ENCODE measurements at places on chromosomes 12 and 14.

DNA sequence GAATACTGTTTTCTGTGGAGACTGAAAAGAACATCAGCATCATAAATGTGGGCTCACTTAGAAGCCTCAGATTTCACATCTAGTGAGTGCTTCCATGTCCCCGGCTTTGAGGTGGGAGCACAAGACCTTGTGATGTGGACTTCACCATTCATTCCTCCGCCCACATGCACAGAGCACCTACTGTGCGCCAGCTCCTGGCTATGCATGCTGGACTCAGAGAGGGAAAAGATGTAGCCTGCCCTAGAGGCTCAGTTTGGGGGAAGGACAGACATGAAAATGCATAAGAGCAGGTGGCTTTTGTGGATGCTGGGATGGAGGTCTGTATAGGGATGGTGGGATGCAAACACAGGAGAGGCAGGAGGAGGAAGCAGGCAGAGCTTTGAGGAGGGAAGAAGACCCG lies 65.0 kb downstream of the SERPINA3 start:
- no peak for DNase-seq

GRCh38 chr14:53214384-53214783 lies 61.3 kb upstream of the DDHD1 start:
- DNase-seq = no peak

DNA sequence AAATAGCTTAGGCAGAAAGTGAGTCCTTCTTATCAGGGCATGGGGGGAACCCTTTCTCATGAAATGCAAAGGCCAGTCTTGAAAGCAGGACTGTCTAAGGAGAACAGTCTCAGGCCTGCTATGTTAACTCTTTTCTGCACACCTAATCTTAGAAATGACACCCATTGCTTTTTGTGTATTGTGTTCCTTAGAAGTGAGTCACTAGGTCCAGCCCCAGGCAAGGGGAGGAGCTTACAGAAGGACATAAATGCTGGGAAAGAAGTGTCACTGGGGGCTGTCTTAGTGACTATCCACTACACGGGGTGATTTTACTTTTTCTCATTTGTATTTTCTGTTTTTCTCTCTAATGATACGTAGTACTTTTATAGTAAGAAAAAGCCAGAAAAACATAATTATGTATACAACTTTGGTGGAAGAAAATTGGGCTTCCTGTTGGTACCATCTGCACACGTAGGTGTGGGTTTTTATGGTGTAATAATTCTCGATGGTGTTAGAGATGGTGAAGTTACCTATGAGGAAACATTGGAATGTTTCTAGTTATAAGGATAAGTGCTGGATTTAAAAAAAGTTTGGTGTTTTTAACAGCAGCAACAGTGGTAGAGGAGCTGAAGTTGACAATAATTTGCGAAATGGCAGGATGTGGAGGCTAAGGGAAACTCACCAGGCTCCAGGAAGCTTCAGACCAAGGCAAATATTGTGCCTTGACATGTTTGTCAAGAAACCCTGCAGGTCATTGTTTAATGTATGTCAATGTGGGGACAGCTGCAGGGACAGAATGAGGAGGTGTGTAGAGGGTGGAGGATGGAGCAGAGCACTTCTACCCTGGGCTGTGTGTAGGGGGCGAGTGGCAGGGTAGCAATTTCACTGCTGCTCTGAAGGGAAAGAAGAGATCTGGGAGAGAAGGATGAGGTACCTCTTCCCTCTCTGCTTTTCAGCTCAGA lies 214.9 kb downstream of the KTN1 start:
- DNase-seq = no peak

- no peak for DNase-seq
Measured at GRCh38 chr12:58254463-58255100, 313.2 kb downstream of the ATP23 start.

DNA sequence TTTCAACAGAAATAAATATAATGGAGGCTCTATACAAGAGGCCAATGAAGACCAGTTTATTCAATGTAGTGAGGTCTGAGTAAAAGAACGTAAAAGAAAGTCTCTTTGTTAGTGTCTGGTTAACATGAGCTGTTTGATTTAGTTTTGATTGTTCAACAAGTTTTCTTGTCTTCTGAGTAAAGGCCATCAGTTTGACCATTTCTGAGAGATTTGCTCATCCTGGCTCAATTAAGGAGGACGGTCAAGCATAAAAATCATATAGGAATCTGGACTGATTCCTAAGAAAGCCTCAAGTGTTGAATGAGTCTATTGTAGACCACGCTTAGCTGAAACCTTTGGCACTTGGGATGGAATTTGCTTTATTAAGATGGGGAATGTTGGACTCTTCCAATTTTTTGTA lies 32.5 kb upstream of the FGF23 start:
- DNase-seq = no peak

- no peak for DNase-seq
Measured at GRCh38 chr12:22374508-22374907, 40.0 kb upstream of the ST8SIA1 start.

DNA sequence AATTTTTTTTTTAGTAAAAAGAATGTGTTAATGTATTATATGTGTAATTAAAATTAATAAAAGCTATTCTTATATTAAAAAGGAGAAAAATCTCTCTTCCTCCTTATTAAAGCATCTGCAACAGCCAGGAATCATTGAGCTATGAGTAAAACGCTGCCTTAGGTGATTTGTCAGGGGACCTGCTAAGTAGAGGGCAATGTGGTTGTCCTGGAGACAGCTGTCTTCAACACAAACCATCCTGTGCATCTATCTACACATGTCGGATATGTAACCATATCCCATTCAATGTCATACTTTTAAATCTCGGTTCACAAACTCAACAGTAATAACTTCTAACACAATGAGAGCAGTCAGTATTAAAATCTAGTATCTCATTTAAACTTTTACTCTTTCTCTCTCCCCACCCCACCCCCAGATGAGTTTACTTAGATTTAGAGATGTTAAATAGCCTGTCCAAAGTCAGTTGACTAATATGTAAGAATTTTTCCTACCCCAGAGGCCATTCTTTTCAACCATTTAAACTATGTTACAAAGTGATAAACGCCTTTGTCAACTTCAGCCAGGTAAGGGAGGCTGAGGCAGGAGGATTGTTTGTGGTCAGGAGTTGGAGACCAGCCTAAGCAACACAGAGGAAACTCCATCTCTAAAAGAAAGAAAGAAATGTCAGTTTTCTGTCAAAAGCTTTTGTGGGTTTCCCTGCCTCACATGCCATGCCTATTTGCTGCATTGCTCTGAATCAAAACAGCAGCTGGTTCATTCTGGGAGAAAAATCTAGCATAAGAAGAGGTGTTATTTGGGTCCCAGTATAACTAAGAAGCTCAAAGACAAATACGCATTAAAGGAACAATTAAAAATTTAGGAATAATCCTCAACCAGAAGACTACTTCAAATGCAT lies 413.7 kb upstream of the CCDC196 start:
- DNase-seq = no peak

DNA sequence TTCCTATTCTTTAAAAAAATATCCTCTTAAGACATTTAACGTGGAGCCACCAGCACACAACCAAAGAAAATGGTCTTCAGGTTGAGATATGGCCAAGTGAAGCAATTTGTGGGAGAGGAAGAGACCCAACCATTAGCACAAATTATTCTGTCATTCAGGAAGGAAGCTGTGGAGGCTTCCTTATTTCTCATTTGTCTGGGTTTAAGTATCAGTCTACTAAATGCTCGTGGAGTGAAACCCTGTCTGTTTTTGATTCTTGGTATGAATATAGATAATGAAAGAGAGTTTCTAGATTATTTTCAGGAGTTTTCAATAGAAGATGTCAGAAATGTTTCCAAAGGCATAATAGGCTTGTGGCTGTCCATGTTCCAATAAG lies 125.1 kb downstream of the GPR65 start:
- no peak for DNase-seq

GRCh38 chr14:22113401-22113800 lies 439.8 kb upstream of the OR4E1 start:
- DNase-seq = no peak

GRCh38 chr12:85507456-85507855 lies 227.4 kb downstream of the ALX1 start:
- DNase-seq = no peak

DNA sequence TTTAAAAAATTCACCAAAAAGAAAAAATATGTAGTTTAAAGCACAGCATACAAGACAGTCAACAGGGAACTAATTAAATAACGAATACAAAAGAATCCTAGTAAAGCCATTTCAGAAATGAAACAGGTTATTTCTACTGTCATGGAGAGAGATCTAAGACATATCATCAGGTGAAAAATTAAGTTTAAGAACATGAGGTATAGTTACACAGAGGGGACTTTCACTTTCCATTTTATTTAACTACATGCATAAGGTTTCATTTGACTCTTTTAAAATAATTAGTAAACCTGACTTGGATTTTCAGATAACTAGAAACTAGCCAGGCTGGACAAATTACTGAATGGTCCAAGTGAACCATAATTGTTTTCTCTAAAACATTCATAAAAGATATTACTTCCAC lies 11.3 kb downstream of the SEC23A start:
- DNase-seq = no peak

DNA sequence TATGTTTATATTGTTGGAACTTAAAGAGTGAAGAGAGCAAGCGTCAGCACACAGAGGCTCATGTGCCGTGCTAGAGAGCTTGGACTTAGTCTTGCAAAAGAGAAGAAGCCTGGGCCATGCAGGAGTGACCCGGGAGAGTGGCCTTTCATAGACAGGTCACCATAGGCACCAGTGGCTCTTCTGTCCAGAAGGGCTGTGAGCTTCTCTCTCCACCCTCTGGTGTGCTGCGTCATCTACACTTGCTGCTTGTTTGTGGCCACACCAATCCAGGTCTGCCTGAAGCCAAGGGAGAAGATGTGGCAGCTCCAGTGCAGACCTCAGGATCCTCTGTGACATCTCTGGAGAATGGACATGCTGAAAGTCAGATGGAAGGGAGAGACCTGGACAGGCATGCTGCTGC lies 74.4 kb downstream of the NTF3 start:
- no peak for DNase-seq

DNA sequence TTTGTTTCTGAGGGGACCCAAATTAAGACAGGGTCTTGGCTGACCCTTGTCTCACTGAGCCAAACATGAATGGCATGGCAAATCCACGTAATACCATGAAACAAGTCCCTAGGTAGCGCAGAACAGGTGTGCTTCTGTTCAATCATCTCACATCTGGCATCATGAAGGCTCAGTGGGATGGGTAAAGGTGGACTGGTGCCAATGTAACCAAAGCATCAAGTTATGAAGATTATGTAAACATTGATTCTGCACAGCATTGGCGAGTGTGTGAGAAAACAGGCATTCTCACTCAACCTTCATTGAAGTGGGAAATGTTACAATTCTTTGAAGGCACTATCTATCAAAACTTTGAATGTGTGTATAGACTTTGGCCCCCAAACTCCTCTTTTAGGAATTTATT lies 41.9 kb downstream of the PTGER2 start:
- no peak for DNase-seq

- no peak for DNase-seq
Measured at GRCh38 chr12:70847871-70848270, 72.7 kb downstream of the PTPRR start.

- DNase-seq = peak; percentile 47
Measured at GRCh38 chr14:102544747-102545460, 35.3 kb upstream of the ANKRD9 start.

DNA sequence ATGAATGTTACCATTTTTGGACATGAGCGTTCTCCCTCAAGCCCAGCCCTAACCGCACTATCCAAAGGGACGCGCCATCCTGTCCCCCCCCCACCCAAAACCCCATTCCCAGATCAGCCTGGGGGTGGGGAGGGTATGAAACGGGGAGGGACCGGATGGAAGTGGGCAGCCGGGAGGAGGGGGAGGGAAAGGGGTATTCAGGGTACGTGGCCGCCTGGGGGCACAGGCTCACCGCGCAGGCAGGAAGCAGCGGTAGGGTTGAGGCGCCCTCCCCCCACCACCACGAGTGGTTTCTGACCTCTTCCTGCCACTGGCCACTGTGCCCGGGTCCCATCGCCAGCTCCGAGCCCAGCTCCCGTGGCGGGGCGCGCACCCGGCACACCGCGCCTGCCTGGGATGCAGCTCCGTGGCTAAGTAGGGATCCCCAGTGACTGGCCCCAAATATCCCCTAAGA lies 1.4 kb downstream of the ACTN1 start:
- DNase-seq = peak; percentile 46

GRCh38 chr12:96329545-96329944 lies 70.7 kb downstream of the CDK17 start:
- DNase-seq = no peak

DNA sequence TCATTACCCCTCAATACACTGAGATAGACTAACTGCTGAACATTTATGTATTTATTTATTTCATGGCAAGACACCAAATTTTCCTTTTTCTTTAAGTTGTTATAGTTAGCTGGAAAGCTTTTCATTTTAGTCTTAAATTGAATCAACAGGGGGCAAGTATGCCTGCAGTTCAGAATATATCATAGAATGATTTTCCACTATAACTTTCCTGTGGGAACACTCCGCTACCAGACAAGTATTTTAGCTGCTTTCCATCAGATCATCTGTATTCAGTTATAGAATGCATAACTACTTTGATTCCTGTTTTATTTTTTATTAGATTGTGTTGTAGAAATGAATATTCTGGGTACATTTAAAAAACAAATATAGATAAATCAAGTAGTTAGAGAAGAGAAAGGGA lies 102.0 kb downstream of the SLC6A15 start:
- no peak for DNase-seq

DNA sequence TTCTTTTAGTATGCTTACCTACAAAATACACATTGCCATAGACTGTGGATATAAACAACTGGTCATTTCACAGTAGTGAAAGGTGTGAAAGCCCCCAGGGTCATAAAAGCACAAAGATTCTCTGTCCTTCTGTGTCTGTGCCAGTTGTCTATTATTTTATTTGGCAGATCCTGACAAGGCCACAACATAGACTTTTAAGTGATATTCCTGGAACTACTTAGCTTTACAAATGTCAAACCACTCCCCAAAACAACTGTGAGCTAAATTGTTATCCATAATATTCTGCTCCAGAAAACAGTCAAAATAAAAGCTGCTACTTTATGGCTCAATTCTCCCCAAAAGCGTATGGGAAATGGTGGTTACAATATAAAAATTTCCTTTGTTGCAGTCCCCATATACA lies 172.1 kb downstream of the SEC23A start:
- no peak for DNase-seq

- no peak for DNase-seq
Measured at GRCh38 chr14:78403278-78403815, 233.2 kb downstream of the NRXN3 start.

DNA sequence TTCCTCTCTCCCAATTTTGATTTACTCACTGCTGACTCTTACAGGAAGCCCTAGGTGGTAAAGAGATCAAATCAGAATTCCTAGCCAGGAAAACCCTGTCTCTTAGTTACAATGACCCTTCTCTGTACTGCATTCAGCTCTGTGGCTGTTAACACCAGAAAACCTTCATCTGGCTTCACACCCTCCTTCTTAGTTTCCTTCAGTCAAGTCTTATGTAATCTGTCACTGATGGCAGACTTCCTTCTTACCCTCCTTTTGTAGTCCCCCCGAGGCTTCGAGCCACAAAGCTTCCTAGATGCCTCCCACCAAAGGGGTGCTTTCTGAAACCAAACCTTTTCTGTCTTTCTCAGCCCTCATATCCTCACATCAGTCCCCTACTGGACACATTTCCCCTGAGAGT lies 16.5 kb downstream of the NGDN start:
- DNase-seq = no peak
